ENCODE measurements at places on chromosomes 7 and 10. TPM values are rescaled to one million over a fixed set of nuclear protein-coding genes. Genes with fewer than 3 reads are reported as not detected.

DNA sequence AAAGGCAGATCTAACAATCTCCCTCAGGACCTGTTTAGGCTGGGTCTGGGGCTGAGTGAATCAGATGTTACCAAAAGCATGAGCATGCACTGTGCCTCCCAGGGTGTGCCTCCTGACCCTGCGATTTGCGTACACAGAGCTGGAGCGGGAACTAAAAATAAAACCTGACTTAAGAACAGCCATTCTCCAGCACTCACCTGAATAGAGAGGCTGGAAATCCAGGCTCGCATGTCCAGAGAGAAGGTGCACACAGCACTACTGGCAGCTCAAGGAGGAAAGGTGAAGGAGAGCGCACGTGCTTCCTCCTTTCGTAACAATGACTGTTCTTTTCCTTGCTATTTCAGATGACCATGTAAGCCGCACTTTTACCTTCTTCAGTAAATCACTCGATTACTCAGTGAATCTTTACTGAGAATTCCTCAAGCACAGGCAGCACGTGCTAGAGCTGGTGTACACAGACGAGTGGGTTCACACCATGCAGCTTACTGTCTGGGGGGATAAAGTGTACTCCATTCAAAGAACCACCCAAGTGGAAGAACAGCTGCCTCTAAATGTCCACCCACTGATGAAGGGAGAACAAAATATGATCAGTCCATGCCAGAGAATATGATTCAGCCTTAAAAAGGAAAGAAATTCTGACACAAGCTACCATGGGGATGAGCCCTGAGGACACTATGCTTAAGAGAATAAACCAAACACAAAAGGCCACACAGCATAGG lies 45.6 kb downstream of the SFMBT2 start:
- no peak for DNase-seq

DNA sequence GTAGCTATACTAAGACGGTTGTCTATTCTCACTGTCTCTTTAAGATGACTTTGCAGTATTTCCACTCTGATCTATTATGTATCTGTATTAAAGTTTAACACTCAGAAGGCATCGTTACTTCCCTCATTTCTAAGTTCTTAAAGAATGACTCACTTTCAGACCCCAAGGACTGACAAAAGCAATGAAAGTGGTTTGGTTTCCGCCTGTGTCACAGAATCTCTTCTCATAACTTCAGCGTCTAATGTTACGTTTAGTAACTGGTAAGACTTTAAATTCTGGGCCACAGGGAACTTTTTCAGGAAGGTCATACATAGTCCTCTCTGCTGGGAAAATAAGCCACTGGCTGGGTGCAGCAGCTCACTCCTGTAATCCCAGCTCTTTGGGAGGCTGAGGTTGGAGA lies 892.0 kb upstream of the AUTS2 start:
- DNase-seq = no peak

GRCh38 chr10:52353960-52354394 lies 39.9 kb downstream of the DKK1 start:
- DNase-seq = no peak

RAPGEF5 gene
- 13.9 TPM for polyA plus RNA-seq

FAM237B gene
- 0.06 TPM for polyA plus RNA-seq

OR13A1 gene
- not detected for polyA plus RNA-seq
